ENCODE measurements at places on chromosomes 5 and 9.

GRCh38 chr5:136768457-136768856 is 403.1 kb upstream of the TRPC7 start:
- DNase-seq: peak; percentile 1

DNA sequence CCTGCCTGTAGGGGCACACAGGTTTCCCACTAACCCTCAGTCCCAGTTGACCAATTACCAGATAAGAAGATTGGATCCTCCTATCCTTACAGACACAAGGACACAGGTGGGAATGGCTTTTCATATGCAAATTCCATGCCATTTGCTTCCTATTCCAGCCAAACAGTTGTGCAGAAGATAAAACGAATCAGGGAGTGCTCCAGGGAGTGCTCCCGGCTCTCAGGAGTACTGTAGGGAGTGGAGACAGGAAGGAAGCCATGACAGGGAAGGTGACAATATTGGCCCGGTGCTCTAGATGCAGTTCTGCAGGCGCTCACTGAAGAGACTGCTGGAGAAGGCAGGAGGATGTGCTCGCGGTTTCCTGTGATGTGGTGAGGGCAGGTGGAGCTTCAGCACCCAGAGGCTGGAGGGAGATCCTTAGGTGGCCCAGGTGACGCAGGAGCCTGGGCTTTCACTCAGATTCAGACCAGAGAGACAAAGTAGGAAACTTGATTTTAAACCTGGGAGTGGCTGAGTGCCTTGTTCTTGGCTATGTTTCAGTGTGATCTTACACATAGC is 260.0 kb downstream of the AUH start:
- no peak for DNase-seq

DNA sequence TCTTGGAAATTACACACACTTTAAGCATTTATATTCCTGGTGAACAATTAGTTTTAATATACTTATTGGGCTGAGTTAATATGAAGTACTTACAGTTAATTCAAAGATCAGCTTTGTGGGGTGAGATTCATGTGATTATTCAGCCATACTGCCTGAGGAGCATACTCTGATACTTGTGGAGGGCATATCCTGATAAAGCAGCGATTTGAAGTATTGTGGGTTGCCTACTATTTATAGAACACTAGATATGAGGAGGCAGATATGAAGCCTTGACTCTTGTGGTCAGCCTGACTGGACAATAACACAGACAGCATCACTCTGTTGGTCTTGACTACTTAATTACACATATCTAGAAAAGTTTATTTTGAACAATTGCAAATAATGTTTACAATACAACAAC is 27.0 kb upstream of the AGGF1 start:
- no peak for DNase-seq

DNA sequence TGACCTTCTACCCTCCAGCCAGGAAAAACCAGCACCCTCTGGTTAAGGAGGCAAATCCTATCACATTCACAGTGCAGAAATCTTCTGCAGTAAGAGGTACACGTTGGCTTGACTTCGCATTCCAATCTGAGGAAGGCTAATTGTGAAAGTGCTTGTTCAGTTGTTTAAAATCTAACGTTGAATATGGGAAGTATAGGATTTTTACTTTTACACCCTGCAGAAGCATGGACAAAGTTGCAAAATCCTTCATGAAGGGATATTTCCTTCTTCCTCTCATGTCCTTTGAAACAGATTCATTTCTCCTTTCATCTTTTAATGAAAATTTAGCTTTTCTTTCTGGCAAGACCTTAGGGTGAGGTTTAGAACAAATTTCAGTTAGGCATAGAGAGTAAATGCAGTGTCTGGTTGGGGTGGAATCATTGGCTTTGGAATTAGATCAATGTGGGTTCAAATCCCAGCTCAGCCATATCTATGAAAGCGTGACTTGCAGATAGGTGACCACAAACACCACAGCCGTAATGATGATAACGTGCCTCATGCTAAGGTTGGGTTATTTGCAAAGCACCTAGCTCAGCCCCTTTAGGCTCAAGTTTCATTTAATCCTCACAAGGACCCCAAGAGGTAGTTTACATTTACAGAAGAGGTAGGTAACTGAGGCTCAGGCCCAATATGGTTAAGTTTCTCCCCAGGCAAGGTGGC is 42.2 kb upstream of the C5orf58 start:
- no peak for DNase-seq

- DNase-seq: peak; percentile 56
Observed at GRCh38 chr5:155004138-155004744, 9.3 kb upstream of the KIF4B start.

- no peak for DNase-seq
Observed at GRCh38 chr5:44356231-44356630, 33.0 kb downstream of the FGF10 start.

- peak; percentile 51 for DNase-seq
Observed at GRCh38 chr5:89255845-89256463, 373.0 kb upstream of the MEF2C start.

DNA sequence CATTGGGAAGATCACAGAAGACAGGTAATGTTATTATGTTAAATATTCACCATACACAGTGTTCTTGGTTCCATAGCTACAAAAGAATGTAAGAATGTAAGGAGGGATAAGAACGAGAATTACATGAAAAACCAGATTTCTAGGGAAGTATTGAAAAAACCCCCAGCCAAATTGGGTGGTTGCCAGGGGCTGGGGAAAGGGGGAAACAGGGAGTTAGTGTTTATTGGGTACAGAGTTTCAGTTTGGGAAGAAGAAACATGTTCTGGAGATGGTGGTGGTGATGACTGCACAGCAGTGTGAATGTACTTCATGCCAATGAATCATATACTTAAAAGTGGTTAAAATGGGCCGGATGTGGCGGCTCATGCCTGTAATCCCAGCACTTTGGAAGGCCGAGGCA is 40.3 kb downstream of the GLRX start:
- no peak for DNase-seq

DNA sequence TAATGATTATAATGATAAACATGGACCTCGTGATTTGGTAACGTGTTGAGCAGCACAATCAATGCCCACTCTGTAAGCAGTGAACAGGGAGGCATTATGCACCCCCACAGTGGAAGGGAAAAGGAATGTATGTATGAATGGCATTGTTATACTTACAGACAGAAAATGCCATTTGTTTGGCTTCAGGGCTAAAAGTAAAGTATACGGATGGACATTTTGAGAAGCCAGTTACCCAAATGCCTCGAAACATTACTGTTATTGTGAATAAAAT is 260.2 kb upstream of the PPP1R2B start:
- DNase-seq: no peak

DNA sequence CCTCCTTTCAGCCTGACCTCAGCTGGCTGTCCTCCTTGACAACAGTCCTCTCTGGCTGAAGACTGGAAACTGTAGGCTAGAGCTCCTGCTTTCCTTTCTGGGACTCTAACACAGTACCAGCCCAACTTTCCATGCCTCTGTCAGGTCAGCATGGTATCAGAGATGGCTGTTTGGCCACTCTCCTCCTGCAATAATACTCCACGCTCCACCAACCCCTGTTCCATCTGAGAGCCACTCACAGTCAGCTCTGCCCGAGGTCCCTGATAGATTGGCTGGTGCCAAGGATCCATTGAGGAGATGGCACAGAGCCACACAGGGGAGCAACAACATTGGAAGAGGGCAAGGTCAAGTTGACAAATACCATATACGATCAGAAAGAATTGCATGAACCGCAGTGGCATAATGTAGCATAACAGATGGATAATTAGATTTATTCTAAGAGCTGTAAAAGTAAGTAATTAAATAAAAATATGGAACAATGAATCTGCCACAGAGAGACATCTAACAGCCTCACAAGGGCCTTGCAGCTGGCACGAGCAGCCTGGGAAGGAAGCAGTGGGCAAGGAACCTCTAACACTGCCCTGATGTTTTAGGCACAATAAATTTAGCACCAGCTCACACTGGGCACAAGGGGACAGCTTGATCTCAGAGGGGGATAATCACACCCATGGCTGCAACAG is 94.3 kb upstream of the LRRTM2 start:
- DNase-seq: no peak

- no peak for DNase-seq
Observed at GRCh38 chr9:82600536-82601292, 462.2 kb downstream of the RASEF start.

GRCh38 chr9:130870491-130871381 is 25.9 kb downstream of the QRFP start:
- DNase-seq: no peak

DNA sequence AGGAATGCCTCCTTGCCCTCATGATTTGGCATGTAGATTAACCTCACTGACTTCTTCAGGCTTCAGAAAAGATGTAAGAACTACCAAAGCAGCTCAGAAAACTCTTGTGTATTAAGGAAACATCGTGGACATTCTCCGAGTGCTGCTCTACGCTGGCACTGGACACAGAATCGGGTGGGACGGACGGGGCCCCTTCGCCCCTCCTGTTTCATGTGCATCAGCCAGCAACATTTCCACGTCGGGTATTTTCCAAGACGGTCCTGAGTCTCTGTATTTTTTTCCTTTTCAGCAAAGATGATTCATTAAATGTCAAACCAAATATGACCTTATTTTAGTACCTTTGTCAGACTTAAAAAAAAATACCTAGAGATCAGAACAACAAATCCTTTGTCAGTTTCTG is 583.6 kb downstream of the CCDC171 start:
- no peak for DNase-seq

DNA sequence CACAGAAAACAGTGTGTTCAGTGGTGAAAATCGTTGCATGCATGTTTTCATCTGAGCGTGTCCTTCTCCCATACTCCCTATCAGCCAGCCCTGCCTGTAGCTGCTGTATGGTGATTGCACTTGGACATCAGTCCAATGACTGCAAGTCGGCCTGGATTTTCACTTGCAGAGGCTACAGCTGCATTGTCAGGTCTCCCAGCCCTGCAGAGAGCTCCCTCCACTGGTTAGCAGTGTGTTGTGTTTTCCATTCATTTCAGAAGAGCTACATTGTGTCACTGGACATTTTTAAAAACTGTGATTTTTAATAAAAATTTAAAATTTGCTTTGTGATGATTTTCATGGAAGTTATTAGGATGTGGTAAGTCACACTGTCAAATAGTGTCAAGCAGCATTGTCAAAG is 96.6 kb downstream of the SYK start:
- peak; percentile 6 for DNase-seq

GRCh38 chr9:113446323-113446740 is 17.2 kb upstream of the RGS3 start:
- peak; percentile 67 for DNase-seq

DNA sequence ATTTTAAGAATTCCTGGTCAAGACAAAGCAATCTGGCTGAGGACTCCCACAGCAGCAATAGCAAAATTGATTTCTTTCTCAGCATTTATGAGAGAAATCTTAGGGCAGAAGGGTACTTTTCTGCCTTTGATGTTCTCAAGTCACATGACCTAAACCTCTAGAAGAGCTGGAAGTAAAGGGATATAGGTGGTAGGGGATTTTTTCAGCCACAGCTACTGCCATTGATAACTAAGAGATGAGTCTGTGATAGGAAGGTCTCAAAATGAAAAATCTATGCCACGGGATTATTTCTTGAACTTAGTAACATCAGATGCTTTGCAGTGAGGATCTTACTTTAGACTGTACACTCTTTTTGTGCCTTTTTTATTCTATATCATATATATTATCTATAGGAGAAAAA is 35.6 kb downstream of the IL6ST start:
- DNase-seq: no peak

- DNase-seq: no peak
Observed at GRCh38 chr9:130327070-130327780, 61.7 kb downstream of the HMCN2 start.

GRCh38 chr9:71925834-71926233 is 14.4 kb downstream of the C9orf85 start:
- DNase-seq: no peak

DNA sequence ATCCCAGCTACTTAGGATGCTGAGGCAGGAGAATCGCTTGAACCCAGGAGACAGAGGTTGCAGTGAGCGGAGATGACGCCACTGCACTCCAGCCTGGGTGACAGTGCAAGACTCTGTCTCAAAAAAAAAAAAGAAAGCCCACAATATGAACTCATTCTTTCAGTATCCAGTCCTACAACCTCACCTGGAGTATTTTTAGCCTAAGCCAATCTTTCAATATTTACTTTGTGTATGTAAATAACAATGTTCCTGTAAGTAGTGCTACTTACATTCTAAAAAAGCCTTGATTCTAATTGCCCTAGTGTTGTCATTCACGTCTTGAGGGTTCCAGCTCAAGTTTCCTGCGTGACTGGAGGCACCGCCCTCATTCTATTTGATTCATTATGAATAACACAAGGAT is 62.0 kb downstream of the BHMT start:
- DNase-seq: peak; percentile 85

GRCh38 chr9:124662561-124662960 is 108.5 kb downstream of the NR6A1 start:
- no peak for DNase-seq

GRCh38 chr5:72380492-72381274 is 60.5 kb downstream of the PTCD2 start:
- DNase-seq: no peak

DNA sequence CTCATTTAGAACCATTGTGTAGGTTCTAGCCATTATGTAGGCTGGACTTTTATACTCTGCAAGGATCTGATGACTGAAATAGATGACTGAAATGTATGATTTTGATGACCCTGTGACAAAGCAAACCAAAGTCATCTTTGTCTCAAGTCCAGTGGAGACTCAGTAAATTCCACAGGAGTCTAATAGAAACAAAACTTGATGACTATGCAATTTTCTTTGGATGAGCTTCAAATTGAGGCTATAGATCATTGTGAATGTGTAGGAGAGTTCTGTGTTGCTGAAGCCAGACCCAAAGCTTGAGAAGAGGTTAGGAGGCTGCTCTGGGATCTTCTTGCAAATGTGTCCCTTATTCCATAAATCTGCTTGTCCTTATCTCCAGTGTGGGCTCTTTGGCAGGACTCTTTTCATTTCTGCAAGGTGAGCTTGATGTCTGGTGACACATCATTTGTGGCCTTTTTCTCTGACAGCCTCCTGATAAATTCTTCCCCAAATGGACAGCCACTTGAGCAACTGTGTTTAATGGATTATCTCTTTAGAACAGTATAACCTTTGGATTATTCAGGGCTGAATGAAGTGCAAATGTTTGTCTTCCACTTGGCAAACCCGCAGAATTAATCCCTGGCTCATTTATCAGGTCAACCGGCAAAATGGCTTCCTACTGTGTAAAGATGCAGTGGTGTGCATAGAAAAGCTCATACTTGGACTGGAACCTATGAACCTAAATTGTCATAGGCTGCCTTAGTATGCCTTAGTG is 235.1 kb upstream of the ANKH start:
- no peak for DNase-seq

- no peak for DNase-seq
Observed at GRCh38 chr5:96856371-96856770, 19.9 kb upstream of the ERAP2 start.
